ENCODE measurements at places on chromosomes 16 and 17. TPM values are rescaled to one million over a fixed set of nuclear protein-coding genes. Genes with fewer than 3 reads are reported as not detected.

GRCh38 chr17:41448506-41448905 lies 7.7 kb upstream of the KRT38 start:
- no peak for DNase-seq

GRCh38 chr16:54927125-54928015 lies 3.3 kb upstream of the IRX5 start:
- peak; percentile 16 for DNase-seq

TP53 gene
- 24.4 TPM for total RNA-seq

DNA sequence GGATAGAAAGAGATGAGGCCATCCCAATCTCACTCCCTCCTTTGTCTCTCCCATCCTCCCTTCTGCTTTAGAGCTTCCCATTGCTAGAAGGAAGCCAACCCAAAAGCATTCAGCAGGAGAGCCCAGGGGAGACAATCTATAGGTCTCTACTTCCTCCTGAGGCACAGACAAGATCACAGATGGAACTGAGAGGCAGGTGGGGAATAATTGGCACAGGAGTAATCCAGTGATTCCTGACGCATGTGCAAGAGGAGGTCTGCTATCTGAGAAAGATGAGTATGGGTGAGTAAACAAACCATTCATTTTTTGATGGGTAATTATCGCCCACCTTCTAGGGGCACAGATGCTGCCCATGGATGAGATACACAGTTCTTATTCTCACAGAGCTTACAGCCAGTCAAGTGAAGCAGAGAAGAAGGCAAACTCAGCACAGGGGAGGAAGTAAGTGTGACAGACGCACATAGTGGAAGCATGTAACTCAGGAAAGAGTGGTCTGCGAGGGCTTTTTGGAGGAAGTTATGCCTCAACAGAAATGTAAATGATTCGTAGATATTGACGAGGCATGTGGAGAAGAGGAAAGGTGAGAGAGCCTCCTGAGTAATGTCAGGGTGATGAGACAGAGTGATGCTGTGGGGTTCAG lies 88.9 kb upstream of the HLF start:
- no peak for DNase-seq

- DNase-seq: no peak
Observed at GRCh38 chr16:82135844-82136243, 34.2 kb downstream of the MPHOSPH6 start.

- no peak for DNase-seq
Observed at GRCh38 chr17:65598746-65599145, 37.3 kb upstream of the AXIN2 start.

CBX2 gene
- total RNA-seq: 18.7 TPM

SPATA20 gene
- 138 TPM for total RNA-seq

- DNase-seq: no peak
Observed at GRCh38 chr17:60158751-60159478, 9.1 kb downstream of the CA4 start.

- DNase-seq: peak; percentile 43
Observed at GRCh38 chr16:58421529-58421928, 29.3 kb downstream of the GINS3 start.

DNA sequence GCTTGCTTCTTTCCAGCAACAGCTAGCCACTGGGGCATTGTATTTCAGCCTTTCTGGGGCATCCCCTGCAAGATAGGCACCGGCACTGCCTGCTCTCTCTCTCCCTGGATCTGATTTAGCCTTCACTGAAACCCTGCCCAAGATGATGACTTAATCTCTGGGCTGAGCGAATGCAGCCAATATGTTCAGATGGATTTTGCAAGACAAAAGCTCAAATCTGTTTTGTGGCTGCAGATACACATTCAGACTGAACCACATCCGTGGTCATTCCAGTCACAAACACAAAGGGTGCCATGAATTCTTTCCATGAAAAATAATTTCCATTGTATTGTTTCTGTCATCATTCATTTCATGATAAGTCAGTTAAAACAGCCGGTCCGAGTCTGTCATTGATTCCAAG lies 24.2 kb downstream of the SOST start:
- no peak for DNase-seq

DNA sequence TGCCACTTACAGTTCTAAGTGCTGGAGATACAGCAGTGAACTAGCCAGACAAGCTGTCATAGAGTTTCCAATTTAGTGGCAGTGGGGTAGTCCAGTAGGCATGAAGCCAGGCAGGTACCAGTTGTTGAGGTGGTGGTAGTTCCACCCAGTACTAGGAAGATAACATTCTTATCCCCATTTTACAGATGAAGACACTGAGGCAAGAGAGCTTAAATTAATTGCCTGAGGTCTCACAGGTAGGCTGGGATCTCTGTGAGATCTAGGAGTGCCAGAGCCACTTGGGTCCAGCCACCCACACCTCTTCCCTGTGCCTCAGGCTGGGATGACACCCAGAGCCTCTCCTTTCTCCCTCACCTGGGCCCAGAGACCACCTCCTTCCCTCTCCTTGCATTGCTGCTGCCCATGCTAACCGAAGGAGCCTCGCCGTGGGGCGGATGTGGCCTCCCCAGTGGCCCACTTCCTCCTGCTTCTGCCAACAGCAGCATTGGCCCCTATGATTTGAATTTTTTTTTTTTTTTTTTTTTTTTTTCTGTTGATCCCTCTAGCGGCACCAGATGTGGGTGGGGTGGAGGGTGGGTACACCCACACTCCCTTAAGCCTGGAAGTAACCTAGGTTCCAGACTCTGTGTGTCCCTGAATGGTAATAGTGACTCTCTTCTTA lies 114.0 kb downstream of the PRKCB start:
- DNase-seq: no peak

CD300LF gene
- not detected for total RNA-seq

- DNase-seq: no peak
Observed at GRCh38 chr16:282491-282890, 473 bp upstream of the PDIA2 start.

GRCh38 chr16:68066763-68067162 lies 18.4 kb upstream of the NFATC3 start:
- DNase-seq: no peak

MEAK7 gene
- total RNA-seq: 28.7 TPM

GRCh38 chr16:25799816-25800215 lies 108.1 kb downstream of the HS3ST4 start:
- no peak for DNase-seq

DNA sequence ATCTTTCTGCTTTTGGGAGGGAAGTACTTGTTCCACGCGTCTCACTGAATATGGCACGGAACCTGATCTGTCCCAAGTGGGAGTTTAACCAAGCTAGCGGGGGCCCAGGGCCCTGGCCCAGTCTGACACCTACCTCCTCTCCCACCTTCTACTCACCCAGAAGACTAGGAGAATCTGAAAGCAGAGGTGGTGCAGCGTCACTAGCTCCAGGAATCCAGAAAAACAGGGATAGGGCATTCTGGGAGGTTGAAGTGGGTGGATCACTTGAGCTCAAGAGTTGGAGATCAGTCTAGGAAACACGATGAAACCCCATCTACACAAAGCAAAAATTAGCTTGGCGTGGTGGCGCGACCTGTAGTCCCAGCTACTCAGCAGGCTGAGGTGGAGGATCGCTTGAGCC lies 163.5 kb upstream of the ZNF267 start:
- DNase-seq: no peak

CDK3 gene
- total RNA-seq: 5.3 TPM

DNA sequence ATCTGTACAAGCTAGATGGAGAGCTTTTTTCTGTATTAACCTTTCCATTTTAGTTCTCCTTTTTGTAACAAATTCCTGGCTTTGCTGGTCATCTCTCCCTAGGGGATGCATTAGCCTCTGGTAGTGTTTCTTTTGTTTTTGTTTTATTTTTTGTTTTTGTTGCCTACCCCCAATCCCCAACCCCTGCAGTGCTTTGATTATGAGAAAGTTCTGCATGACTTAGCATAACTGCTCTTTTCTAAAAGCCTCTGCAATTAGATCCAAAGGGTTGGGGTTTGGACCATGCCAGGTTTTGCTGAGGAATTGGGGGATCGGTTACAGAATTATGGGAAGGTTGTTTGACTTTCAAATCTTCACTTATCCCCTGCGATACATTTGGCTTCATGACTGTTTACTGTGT lies 98.2 kb downstream of the ADAMTS18 start:
- peak; percentile 10 for DNase-seq

DNA sequence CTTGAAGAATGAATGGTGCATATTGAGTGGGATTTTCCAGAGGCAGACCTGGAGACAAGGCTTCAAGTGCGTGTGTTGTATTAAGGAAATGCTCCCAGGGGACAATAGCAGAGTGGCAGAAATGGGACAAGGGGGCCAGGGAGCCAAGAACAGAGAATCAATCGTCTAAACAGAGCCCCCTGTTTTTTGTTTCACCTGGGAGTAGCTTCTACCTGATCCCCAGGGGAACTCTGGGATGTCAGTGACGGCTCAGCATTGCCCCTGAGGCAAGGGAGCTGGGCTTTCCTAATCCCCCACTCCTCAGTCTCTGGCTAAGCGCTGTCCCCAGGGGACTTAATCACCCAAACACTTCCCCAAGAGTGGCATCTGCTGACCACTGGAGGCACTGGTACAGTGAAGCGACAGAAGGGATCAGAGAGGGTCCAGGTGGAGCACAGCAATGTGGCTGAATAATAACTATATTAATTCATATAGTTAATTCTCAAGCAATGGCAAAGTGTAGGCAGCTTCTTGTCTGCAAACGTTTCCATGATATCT lies 35.7 kb upstream of the C16orf78 start:
- no peak for DNase-seq

- DNase-seq: no peak
Observed at GRCh38 chr16:2535625-2536013, 2.2 kb upstream of the PDPK1 start.

GPR179 gene
- total RNA-seq: 0.07 TPM

DNA sequence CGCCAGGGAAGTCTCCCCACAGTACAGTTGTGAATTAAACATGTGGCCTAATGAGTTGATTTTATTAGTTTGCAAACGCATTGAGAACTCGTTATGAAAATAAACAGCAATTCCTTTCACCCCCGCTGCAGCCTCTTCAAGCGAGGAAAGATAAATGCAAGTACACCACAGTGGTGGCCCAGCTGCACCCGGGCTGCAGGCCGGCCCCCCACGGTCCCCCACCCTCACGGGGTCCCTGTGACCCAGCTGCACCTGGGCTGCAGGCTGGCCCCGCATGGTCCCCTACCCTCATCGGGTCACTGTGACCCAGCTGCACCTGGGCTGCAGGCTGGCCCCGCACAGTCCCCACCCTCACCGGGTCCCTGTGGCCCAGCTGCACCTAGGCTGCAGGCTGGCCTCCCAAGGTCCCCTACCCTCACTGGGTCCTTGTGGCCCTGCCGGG lies 32.2 kb downstream of the SDK2 start:
- no peak for DNase-seq

DNA sequence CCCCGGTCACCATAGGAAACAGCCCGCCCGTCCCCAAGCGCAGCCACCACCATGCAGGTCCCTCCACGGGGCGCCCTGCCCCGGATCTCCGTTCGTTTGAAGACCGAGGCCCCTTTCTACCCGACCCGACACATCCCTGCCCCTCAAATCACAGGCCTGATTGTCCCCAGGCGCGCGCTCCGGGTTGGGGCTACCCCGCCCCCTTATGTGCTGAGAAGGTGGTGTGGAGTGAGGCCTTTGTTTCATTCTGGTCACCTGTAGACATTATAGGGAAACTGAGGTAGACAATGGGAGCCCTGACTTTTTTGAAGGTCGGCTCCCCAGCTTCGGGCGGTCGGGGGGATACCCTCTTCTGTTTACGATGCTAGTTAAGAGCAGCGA lies 763 bp upstream of the ACTG1 start:
- peak; percentile 67 for DNase-seq

PIP4K2B gene
- total RNA-seq: 50.6 TPM

GGA3 gene
- total RNA-seq: 14.0 TPM

SLFN12 gene
- total RNA-seq: 7.8 TPM

- DNase-seq: no peak
Observed at GRCh38 chr17:67459985-67460384, 82.9 kb downstream of the PITPNC1 start.

DNA sequence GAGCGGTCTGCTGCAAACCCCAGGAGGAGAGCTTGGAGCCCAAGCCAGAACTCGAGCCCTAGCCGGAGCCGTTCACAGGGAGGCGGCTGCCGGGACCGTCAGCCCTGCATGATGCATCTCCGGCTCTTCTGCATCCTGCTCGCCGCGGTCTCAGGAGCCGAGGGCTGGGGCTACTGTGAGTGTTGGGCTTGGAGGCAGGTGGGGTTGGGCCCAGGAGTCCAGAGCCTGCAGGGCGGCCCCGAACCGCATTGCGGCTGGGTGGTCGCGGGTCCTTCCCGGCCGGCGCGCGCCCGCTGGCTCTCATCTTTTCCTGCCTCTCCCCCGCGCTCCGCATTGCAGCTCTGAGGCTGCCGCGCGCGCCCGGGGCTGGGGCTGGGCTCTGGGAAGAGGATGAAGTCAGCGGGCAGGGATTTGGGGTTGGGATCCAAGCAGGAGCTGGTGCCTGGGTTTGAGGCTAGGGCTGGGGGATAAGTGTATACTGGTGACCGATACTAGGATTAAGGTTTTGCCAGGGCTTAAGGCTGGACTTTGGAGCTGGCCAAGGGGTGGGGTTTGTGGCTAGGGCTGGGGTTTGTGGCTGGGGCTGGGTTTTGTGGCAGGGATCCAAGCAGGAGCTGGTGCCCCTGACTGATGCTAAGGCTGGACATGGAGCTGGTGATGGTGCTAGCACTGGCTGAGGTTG lies 532 bp downstream of the CNTNAP1 start:
- no peak for DNase-seq

DNA sequence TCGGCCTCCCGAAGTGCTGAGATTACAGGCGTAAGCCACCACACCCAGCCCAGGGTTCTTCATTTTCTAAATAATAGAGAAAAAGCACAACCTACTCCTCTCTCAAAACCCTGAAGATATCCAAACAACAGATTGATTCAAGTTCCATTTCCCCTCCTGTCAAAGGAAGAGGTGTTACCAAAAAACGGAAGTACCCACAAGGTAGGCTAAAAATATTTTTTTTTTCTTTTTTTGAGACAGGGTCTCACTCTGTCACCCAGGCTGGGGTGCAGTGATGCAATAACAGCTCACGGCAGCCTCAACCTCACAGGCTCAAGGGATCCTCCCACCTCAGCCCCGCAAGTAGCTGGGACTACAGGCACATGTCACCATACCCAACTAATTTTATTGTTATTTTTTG lies 18.9 kb downstream of the UTP6 start:
- DNase-seq: no peak

DNA sequence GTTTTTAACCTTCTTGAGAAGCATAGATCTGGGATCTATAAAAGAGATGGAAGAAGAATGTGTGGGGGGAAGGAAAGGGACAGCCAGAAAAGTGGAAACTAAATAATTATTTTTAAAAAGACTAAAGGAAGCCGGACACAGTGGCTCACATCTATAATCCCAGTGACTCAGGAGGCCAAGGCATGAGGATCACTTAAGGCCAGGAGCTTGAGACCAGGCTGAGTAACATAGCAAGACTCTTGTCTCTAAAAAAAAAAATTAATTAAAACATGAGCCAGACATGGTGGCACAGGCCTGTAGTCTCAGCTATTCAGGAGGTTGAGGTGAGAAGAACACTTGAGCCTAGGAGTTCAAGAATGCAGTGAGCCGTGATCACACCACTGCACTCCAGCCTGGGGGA lies 335.1 kb downstream of the GRIN2A start:
- no peak for DNase-seq

C16orf96 gene
- not detected for total RNA-seq

Measured in Caki2 (cell line).